ENCODE measurements at places on chromosomes 12 and 14. TPM values are rescaled to one million over a fixed set of nuclear protein-coding genes. Genes with fewer than 3 reads are reported as not detected.

MAPK1IP1L gene
- total RNA-seq = 140 TPM

- DNase-seq = no peak
- peaks cover 37% of the 10 kb centered on the region for H3K36me3 ChIP-seq
- peaks cover 39% of the 10 kb centered on the region for H3K4me1 ChIP-seq
- H3K4me3 ChIP-seq = no peak overlapping the region
Measured at GRCh38 chr12:120722784-120723183, 2.8 kb upstream of the ACADS start.

- H3K36me3 ChIP-seq = no peaks in the 10 kb centered on the region
- no peak for DNase-seq
- H3K4me1 ChIP-seq = peaks cover 19% of the 10 kb centered on the region
- peaks cover 32% of the 10 kb centered on the region for H3K27me3 ChIP-seq
- H3K4me3 ChIP-seq = no peak overlapping the region
Measured at GRCh38 chr14:56552615-56553014, 27.0 kb upstream of the TMEM260 start.

GUCY2C gene
- total RNA-seq = 1.2 TPM

SLC38A6 gene
- 14.4 TPM for total RNA-seq

DNA sequence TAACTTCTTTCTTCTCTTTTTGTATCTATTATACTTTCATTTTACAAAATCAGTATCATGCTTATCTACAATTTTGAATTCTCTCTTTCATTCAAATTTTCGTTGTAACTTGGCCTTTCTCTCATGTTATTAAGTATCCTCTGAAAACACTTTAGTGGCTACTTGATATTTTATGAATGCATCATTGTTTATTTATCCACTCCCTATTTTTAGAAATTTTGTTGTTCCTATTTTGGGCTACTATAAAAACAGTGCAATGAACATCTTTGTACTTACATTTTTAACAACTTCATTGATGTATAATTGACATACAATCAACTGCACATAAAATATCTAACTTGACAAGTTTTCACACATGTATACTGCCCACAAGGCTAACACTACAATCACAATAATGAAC is 44.0 kb upstream of the AMIGO2 start:
- no peak overlapping the region for H3K4me3 ChIP-seq
- peaks cover 13% of the 10 kb centered on the region for H3K4me1 ChIP-seq
- DNase-seq = no peak
- H3K27ac ChIP-seq = no peak overlapping the region

APOLD1 gene
- 5.3 TPM for total RNA-seq
